ENCODE measurements at places on chromosomes 5 and 9.

DNA sequence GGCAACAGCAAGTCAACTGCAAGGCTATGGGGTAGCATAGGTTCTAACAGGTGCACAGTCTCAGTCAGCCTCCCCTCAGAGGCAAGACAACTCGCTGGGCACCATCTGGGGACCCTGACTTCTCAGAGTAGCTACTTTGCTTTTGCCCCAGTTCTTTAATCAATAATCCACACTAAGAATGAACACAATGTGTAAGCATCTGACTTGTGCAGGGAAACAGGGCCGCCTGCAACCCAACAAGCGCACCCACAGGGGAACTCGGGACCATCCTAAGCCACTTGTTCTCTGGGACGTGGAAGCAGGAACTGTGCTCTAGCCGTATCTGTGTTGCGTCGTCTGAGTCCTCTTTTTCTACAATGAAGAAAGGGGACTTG, 1.9 kb downstream of the MOB3B start:
- DNase-seq = no peak

GRCh38 chr5:1807451-1808185, 6.4 kb downstream of the NDUFS6 start:
- no peak for DNase-seq

- DNase-seq = no peak
Observed at GRCh38 chr5:84696651-84697050, 312.0 kb upstream of the EDIL3 start.

- peak; percentile 13 for DNase-seq
Observed at GRCh38 chr5:127909066-127909465, 174.5 kb upstream of the SLC12A2 start.

- no peak for DNase-seq
Observed at GRCh38 chr5:175873088-175873454, 1.7 kb downstream of the CPLX2 start.

DNA sequence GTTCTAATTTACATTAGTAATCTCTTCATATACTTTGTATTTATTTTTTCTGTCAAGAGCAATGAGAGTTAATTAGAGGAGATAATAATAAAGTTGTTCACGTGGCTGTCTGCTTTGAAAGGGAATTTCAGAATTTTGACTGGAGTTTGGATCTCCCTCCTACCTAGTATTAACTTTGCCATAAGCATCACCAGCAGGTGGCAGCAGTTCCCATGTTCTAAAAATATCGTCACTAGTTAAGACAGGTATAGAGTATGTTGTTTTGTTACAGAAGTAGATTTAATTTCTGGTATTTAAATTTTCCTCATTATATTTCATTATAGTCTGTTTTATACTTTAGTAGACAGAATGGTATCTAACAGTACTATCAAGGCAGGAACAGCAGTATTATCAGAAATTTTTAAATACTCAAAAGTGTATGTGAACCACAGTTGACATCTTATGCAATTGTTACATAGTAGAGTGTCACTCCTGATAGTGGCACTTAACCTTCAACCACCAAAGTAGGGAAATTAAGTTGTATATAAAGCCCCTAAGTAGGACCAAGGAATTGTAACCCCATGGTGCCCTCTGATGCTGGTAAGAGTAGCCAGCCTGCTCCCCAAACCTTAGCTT, 20.4 kb downstream of the GNPDA1 start:
- peak; percentile 80 for DNase-seq

DNA sequence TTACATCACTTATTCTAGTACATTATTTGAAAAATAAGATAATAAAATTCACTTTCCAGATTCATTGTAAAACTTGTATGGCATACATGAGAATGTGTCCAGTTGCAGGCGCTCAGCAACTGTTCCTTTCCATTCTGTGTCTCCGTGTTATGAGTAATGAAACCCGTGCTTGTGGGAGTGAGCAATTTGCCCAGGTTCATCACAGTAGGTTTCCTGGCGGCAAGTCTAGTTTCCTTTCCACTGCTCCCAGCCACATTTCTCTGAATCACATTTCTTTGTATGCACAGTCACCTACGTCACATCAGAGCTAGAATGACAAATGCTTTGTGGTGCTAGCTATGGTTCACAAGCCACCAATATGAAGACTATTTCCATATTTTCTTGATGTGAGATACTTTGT, 39.9 kb downstream of the MOCS2 start:
- DNase-seq = no peak

DNA sequence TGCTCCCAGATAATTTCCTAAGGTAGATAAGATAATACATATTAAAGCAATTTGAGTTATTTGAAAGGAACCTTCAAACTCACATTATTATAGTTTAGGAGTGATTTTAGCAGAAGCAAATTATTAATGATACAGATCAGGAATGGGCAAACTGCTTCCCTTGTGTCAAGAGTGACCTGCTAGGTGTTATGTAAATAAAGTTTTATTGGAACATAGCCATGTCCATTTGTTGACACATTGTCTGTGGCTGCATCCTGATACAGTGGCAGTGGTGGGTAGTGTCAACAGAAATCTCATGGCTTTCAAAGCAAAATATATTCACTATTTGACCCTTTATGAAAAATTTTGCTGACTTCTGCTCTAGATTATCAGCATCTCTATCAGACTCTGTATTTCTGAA, 11.4 kb upstream of the BASP1 start:
- DNase-seq = no peak

GRCh38 chr9:35689542-35690293, at the start of gene TPM2:
Gene TPM2 (minus strand): TSS chr9:35689925. CDS start chr9:35689817, 108 bp downstream.
- no peak for DNase-seq

- no peak for DNase-seq
Observed at GRCh38 chr5:59959330-59959729, 65.8 kb upstream of the PDE4D start.

DNA sequence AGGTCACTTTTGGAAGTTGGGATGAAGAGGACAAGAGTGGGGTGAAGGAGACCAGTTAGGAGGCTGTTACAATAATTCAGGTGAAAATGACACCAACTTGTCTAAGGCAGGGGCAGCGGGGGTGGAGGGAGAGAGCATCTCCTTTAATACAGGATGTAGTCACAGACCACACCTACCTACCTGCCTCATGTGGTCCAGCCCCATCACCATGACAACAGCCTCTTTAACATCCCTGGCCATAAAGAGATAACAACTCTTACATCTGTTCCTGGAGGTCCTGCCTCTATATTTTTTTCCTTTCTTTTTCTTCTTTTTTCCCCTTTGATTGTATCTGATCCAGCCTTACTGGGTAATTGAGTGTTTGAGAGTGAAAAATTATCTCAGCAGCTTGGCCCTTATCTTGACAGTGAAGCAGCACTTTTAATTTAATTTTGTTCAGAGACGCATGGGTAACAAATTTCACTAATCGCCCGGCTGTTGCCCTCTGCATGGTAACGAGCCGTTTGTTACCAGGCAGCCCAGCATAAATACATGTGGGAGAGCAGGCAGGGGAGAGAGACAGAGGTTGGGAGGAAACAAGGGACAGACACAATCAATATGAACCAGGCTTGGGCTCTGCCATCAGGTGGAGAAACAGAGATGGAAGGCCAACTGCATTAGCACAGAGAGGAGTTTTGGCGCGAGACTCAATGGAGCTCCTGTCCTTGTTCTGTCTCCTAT, 338.1 kb downstream of the ASTN2 start:
- no peak for DNase-seq

DNA sequence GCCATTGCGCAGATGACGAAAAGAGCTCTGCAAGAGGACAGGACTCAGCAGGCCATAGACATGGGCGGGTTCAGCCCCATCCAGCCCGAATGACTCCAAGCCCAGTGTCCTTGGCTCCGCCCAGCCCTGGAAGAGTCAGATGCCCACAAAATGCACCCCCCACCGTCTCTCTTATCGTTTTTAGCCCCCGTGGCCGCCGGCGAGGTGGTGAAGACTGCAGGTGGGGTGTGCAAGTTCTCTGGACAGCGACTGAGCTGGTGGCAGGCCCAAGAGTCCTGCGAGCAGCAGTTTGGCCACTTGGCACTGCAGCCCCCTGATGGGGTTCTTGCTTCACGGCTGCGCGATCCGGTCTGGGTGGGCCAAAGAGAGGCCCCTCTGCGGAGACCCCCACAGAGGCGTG, 2.1 kb downstream of the ADGRD2 start:
- no peak for DNase-seq

GRCh38 chr9:115291841-115292240, 173.9 kb upstream of the TNC start:
- DNase-seq = no peak

GRCh38 chr5:142486020-142486419, 161.2 kb upstream of the SPRY4 start:
- DNase-seq = no peak

GRCh38 chr5:106600803-106601202, 1069.9 kb downstream of the EFNA5 start:
- DNase-seq = no peak

DNA sequence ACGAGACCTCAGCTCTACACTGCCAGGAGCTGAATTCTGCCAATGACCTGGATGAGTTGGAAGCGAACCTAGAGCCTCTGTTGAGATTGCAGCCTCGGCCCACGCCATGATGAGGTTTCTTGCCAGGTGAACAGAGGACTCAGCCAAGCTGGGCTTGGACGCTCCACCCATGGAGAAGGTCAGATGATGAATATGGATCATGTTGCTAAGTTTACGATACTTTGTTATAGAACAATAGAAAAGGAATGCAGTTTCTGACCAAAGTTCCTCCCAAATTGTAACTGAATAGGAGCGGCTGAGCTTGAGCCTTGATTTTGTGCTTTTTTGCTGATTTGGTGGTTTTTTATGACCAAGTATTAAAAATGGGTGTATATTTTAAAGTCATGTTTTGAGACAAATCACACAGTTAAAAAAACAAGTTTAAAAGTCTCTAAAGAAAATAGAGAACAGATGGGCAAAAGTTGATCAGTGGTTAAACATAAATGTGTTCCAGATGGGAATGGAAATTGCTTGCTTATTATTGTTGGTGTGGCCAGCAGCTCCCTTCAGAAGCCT, 32.9 kb downstream of the ROPN1L start:
- DNase-seq = no peak

DNA sequence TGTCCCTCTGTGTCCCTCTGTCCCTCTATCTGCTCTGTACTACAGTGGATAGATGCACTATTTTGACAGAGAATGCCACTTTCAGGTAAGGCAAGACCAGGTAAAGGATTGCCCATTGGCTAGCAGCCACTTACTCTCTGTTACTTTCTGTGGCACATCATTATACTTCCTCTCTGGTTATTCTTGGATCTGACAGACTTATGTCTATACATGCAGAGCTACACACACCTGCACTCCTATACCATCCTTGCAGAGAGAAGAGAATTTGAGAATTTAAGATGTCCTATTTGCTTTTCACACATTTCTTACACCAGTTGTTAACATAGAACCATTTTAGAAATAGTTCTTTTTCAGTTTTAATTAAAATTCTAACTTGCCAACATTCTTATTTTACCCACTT, 163.7 kb upstream of the SLC12A2 start:
- DNase-seq = no peak

GRCh38 chr5:95936812-95937397, 24.7 kb downstream of the ELL2 start:
- no peak for DNase-seq

GRCh38 chr5:176400382-176401156, 12.0 kb downstream of the HIGD2A start:
- no peak for DNase-seq

- peak; percentile 28 for DNase-seq
Observed at GRCh38 chr9:35605351-35606137, 482 bp downstream of the TESK1 start.

GRCh38 chr5:1438871-1439270, 6.4 kb downstream of the SLC6A3 start:
- no peak for DNase-seq

DNA sequence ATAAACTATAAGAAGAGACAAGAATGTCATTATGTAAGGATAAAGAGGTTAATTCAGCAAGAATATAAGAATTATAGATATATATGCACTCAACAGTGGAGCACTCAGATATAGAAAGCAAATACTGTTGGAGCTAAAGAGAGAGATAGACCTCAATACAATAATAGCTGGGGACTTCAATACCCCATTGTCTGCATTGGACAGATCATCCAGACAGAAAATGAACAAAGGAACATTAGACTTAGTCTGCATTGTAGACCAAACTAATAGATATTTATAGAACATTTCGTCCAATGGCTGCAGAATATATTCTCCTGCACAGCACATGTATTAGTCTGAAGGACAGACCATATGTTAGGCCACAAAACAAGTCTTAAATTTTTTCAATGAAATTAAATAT, 777.1 kb downstream of the CDH18 start:
- DNase-seq = no peak

GRCh38 chr5:167049043-167049663, 1242.3 kb upstream of the WWC1 start:
- no peak for DNase-seq

DNA sequence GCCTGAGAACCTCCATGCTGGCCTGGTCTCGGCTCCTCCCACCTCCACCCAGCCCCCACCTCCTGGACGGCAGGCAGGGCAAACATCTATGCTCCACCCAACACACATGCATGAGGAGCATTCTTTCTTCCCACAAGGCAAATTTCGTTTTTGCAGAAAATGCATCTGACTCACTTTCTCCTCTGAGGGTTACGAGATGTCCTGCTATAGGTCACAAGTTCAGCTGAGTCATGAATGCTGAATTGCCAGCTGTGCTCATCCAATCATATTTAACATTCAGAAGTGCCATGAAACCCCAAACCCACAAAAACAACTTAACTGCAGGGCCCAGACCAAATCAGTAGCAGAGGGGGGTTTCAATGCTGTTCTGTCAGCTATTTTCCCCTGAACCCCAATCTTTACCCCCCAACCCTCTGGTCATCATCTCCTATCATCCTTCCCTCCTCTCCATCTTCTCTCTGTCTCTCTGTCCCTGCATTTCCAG, 39.0 kb upstream of the OSMR start:
- DNase-seq = no peak

- no peak for DNase-seq
Observed at GRCh38 chr5:71782393-71782770, 63.3 kb downstream of the CARTPT start.

DNA sequence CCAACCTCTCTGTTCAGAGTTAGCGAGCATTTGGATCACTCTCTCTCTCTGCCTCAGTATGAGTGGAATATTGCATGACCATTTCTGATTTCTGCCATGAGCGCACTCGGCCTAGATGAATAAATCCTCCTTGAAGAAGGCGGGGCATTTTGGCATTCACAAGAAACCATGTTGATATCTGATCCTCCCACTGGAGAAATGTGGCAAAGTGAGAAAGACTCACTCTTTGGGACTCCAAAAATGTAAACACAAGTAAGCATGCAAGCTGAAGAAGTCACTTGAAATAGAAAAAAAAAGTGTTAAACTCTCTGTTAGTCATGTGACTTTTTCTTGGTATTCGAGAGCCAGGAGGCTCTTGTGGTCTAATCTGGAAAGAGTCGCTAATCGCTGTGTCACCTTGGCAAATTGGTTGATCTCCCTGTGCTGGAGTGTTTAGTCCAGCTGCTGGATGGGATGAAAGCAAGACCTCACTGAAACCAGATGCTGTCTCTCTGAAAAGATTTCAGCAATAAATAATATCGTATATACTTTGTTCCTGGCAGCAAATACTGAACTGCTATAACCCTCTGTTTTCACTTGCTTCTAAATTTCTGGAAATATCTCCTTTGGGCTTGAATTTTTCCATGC, 95.5 kb downstream of the GHR start:
- DNase-seq = no peak

Measured in CD4-positive, alpha-beta T cell treated with Interleukin-12 subunit alpha and Interleukin-12 subunit beta, for 1 hour (primary cell).